ENCODE measurements at places on chromosomes 16 and 17.

DNA sequence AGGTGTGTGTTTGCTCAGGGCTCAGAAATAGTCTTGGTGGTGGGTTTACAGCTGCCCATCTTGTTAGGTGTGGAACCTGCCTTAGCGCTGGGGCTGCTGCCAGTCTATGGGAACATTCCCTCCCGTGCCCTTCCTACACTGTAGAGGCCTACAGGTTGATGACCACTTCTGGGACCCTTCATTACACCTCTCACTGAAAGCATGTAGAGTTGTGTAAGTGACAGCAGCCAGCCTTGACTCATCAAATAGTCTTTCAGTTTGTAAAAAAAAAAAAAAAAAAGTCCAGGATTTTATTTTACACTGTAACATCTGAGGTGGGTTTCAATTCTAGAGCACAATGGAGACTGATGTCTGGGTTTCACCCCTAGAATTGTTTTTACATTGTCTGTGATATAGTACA is 193.9 kb downstream of the SPECC1 start:
- DNase-seq: no peak

GRCh38 chr16:83458612-83459011 is 349.2 kb upstream of the HSBP1 start:
- peak; percentile 60 for DNase-seq

DNA sequence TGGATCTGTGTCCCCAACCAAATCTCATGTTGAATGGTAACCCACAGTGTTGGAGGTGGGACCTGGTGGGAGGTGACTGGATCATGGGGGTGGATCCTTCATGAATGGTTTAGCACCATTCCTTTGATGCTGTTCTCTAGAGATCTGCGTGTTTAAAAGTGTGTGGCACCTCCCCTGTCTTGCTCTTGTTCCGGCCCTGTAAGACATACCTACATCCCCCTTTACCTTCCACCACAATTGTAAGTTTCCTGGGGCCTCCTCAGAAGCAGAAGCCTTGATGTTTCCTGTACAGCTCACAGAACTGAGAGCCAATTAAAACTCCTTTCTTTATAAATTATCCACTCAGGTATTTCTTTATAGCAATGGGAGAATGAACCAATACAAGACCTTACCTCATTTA is 257.7 kb downstream of the XYLT1 start:
- no peak for DNase-seq

DNA sequence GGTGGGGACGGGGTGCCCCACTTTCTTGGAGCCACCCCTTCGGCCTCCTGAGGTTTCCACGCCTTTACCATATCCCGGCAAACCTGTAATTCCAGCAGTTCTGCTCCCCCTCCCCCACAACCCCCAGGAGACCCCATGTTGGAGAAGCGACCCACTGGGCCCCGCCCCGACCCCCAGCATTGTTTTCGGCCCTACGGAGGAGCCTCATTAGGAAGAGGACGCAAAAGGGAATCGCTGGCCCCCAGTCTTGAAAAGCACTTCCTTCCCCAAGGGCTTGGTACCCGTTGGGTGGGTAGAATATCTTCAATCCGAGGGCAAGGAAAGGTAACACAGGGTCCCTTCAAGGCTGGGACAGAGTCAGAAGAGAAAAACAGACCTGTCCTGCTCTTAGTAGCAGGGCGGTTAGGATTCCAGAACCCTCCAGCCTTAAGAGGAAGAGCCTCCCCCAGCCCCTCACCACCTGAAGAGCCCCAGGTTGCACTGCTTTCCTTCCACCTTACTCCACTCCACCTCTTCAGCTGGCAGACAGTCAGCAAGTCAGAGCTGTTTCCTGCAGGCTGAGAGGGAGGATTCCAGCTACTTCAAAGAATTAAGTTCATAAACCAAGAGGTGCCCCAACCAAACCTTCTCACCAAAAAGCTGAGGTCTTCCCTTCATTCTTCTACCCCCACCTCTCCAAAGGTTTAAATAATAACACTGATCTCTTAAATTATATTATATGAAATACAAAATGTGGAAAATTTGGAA is 803 bp upstream of the TLCD2 start:
- no peak for DNase-seq

GRCh38 chr17:66612993-66613392 is 221.9 kb upstream of the CACNG5 start:
- no peak for DNase-seq

DNA sequence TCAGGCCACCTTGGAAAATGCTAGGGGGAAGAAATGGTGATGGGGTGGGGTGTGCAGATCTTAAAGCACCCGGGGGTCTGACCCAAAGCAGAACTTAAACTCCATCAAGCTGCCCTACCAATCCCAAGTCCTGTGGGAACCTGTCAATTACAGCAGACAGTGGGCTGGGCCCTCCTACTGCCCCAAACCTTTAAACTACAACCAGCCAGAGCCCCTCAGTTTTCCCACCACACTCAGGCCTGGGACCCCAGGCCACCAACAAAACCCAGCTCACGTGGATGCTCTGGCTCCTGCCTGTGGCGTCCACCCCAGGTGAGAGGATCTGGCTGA is 2.7 kb downstream of the MYO18A start:
- DNase-seq: peak; percentile 5

GRCh38 chr16:74603848-74604247 is 3.1 kb downstream of the GLG1 start:
- no peak for DNase-seq

GRCh38 chr16:70341600-70341999 is 5.1 kb upstream of the DDX19A start:
- no peak for DNase-seq

DNA sequence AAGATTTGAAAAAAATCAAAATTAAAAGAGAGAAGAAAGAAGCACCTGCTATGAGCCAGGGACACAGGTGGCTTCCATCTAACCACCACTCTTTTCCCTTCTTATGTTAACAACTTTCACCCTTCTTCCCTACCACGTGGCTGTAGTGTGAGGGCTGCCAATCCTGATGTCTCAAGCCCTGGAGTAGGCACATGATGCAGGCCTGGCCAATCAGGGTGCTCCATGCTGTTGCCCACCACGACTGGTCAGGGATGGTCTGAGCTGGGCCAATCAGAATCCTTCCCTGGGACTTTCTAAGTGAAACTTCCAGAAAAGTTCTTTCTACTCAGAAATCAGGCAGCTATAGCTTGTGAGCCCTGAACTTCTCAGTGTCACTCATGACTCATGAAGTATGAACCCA is 140.7 kb downstream of the SDK2 start:
- DNase-seq: no peak

DNA sequence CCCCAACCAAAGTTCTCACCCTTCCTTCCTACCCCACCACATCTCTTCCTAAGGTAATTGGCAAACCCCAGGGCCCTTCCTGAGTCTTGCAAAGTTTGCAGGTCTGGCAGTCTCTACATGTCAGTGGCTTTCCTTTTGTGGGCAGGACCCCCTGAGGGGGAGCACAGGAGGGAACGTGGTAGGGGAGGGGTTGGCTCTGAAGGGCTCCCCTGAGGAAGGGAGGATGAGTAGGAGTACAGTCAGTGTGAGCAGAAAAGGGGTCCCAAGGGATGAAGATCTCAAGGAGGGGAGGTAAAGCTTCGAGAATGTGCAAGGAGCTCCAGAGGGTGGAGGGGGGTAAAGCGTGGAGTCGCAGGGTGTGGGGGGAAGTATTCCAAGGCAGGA is 206.9 kb downstream of the RAB11FIP4 start:
- no peak for DNase-seq
